ENCODE measurements at places on chromosomes 7 and 10.

GRCh38 chr7:141700848-141701371 is 1.1 kb downstream of the DENND11 start:
- no peak for DNase-seq

DNA sequence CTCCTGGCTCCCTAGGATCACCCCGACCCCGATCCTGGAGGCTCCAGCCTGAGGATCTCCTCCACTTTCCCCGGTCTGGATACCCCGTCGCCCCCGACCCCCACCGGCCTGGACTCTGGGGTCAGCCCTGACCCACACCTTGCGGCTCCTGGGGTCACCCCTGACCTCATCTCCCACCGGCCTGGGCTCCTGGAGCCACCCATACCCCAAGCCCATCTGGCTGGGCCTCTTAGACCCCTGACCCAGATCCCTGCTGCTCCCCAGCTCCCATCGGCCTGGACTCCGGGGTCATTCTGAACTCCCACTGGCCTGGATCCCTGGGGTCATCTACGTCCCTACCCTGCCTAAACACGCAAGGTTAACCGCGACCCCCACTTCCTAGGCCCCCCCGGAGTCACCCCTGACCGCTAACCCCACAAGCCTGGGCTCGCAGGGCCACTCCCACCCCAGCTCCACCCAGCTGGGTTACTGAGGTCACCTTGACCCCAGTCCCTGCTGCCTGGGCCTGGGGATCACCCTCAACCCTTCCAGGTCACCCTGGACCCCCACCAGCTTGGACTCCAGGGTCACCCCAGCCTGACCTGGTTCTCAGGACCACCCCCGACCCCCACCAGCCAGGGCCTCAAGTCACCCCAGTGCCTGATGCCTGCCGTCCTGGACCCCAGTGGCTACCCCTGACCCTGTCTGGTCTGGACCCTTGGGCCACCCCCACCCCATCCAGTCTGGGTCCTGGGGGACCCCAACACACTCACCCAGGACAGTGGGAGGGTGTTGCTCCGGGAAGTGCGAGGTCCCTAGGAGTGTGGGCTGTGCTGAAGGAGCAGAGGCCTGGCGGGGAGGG is 1.2 kb downstream of the FOXK1 start:
- no peak for DNase-seq

- DNase-seq: no peak
Observed at GRCh38 chr10:77531441-77532001, 106.1 kb downstream of the KCNMA1 start.

DNA sequence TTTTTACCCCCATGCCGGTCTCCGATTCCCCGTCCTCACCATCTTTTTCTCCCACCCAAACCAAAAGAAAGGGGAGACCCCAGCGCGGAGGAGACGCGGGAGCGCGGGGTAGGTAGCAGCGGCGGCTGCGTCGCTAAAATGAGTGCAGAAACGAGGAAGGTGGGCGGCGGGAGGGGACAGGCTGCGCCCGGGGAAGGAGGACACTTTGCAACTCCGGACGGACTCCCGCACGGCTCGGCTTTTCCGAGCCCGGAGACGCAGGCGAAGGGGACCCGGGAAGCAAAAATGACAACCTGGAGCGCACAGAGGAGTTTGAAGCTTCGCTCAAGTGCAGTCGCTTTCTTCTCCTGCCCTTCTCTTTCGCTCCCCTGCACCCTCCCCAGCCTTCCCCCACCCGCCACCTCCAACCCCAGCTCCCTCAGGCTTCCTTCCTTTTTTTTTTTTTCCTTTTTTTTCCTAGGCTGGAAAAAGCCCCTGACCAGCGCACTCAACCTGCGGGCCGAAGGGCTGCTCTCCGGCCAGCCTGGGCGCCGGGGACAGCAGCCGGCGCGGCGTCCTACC is 453 bp downstream of the SFMBT2 start:
- DNase-seq: no peak

DNA sequence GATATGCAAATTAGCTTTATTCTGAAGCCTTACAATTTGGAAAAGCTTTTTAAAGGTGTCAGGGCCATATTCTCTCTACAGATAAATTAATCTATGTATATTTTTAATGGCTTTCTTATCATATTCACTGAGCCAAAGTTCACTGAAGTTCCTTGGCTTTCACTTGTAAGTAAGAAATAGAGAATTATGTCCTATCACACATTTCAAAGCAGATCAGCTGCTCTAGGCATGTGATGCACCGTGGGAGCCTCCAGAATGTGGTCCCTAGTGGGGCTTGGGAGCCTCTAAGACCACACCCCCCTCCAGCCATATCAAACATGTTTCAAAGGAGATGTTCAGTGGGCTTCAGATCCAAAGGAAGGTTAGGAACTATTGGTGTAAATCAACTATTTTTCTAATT is 51.5 kb downstream of the LAMB4 start:
- no peak for DNase-seq

DNA sequence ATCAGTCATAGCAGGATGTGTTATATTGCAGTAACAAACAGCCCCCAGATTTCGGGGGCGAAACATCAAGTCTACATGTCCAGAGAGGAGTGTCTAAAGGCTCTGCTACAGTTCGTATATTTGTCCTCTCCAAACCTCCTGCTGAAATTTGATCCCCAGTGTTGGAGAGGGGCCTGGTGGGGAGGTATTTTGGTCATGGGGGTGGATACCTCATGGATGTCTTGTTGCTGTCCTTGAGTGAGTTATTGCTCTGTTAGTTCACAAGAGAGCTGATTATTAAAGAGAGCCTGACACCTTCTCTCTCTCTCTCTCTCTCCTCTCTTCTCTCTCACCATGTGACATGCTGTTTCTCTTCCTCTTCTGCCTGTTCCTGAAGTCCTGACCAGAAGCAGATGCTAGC is 343.7 kb downstream of the TCERG1L start:
- DNase-seq: no peak

DNA sequence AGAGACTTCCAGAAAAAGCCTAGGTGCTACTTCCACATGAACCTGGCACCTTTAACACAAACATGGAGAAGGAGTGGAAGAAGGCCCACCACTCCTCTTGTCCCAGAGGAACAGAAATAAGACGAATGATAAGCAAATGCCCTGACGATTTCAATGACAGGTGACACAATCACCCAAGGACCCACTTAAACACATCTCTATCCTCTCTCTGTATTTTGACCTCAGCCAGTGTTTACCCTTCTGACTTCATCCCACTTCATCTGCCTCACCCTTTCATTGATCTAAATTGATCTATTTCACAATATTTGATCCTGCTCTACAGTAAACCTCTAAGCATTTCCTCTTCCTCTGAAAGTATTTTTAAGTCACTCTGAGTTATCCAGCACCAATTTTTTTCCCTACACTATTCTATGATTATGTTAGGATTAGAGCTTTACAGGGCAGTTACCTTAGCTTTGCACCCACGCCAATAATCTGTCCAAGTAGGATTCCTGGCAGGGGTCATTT is 9.1 kb downstream of the GOT1 start:
- no peak for DNase-seq
